ENCODE measurements at places on chromosomes 3 and 15. TPM values are rescaled to one million over a fixed set of nuclear protein-coding genes. Genes with fewer than 3 reads are reported as not detected.

Gene CPEB1
- total RNA-seq: 3.2 TPM

Gene CPNE9
- not detected for total RNA-seq

Gene CIB2
- total RNA-seq: 1.2 TPM

Gene CCDC39
- not detected for total RNA-seq

Gene CRYGS
- total RNA-seq: 12.1 TPM

Gene SIDT1
- total RNA-seq: 74.2 TPM

Gene ARID3B
- total RNA-seq: 35.8 TPM

Gene HTR3E
- total RNA-seq: not detected

Gene GOLGA8S
- total RNA-seq: 0.63 TPM

Data from naive thymus-derived CD8-positive, alpha-beta T cell (primary cell).